CD4-positive, alpha-beta T cell treated with Interferon alpha-2 for 1 hour (primary cell): ENCODE measurements at places on chromosomes 12 and 14.

DNA sequence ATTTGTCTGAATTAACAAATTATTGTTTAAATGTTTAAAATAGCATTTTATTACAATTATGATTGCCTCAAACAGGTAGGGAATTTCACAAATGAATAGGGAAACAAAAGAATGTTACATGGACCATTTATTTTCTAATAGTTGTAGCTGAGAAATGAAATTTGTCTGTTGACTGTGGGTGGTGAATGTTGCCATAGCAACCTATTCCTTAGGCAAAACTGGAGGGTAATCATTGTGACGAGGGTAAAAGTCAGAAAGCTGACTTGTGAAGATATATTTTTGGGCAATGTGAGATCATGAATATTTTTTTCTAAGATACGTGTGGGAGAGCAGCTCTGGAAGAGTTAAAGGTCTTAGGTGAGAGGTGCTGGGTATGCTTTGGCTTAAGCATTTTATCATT lies 24.2 kb upstream of the CLEC14A start:
- no peak for DNase-seq

- DNase-seq = no peak
Measured at GRCh38 chr14:51547260-51547659, 104.5 kb upstream of the FRMD6 start.

DNA sequence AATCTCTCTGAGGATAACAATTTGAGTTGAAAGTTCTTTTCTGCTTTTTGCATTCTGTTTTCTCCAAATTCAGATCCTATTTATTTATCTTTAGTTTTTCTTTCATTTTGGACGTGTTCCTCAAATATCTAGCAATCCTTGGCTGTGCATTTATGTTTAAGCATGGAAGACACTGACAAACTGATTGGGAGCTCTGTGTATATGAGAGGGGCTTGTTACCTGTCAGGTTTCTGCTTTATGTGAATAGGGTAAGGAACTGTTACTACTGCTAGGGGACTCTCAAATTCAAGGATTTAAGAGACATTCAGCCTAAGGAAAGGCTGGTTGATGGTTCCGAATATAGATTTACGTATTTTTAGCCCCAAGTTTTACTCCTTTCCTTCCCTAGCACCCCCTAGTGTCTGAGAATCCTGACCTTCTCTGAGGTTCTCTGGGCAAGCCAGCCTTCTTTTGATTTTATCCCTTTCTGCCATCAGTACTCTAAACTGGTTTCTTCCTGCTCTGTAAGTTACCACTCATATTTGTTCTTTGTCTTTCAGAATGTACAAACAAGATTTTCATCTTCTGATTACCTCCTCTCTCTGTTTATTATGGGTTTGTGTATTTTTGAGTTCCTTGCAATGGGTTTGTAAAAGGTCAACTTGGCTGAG lies 30.5 kb downstream of the YLPM1 start:
- DNase-seq = no peak

GRCh38 chr14:64628940-64629408 lies 75.2 kb upstream of the PLEKHG3 start:
- no peak for DNase-seq

GRCh38 chr14:96272777-96273473 lies 16.9 kb downstream of the BDKRB1 start:
- no peak for DNase-seq

- no peak for DNase-seq
Measured at GRCh38 chr14:53064475-53064874, 88.6 kb downstream of the DDHD1 start.

- DNase-seq = no peak
Measured at GRCh38 chr12:77314378-77315052, 249.1 kb upstream of the E2F7 start.

DNA sequence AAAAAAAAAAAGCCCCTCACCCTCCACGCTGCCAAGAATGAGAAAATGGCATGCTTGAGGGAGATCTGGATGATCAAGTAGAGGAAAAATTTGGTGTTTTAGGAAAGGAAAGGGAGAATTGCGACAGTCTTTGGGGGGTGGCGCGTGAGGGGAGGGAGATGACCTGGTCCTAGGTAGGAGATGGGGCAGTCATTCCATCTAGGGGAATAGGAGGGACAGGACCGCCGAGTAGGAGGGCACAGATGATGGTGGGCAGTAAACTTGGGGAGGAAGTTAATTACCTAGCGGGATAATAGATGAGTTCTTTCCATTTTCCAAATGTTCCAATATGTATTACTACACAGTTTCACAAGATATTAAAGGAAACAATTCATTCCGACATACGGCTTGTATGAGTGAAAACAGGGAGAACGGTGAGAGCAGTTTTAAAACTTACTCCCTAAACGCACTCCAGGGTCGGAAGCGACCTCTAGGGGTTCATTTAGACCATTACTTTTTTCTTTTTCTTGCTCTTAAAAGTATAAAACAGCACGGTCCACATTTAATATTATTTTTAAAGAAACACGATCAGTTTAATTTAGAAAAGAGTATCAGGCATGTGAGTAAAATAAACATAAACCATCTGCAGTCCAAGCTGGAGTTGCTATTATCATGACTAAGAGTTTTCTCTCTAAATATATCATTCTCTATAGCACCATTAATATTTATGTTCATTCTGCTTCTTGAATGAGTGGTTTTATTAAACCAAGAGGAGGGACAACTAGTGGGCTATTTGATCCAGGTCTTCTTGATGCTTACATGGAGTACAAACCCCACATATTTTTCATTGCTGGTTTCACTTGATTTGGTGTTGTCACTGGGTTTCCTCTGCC lies 3.0 kb upstream of the FNTB start:
- peak; percentile 71 for DNase-seq

DNA sequence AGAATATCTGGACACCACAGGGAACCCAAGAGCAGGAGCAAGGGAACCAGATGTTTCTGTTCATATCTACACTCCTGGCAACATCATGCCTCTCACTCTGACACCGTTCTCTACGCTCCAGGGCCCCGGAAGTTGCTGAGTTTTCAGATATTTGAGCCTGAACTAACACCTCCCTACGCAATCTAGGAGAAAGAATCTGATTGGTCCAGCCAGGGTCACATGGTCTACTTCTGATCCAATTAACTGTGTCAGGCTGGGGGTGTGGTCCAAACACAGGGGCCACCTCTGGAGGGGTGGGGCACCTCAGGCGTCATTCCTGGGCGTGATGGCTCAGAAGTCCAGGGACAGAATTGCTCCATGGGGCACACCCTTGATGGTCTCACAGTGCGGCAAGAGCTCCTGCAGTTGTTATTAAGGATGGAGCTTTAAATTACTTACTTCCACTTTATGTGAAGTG lies 165.5 kb downstream of the PTPN11 start:
- no peak for DNase-seq

GRCh38 chr12:101375573-101375972 lies 32.0 kb downstream of the ARL1 start:
- DNase-seq = no peak

DNA sequence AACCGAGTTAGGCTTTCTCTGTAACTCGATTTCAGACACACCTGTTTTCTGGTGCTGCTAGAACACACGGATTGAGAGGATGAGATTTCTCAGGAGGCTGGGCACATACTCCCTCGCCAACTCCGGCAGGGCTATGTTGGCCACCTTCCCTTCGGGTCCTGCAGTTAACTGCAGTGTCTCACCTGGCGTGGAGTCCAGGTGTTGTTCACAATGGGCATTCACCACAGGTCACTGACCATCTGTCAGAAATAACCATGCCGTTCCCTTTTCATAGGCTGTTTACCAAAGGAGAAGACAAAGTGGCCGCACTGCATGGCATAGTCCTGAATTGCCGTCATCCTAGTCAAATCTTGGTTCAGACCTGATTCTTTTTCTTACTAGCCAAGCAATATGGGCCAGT lies 5.5 kb upstream of the KCNH3 start:
- no peak for DNase-seq

DNA sequence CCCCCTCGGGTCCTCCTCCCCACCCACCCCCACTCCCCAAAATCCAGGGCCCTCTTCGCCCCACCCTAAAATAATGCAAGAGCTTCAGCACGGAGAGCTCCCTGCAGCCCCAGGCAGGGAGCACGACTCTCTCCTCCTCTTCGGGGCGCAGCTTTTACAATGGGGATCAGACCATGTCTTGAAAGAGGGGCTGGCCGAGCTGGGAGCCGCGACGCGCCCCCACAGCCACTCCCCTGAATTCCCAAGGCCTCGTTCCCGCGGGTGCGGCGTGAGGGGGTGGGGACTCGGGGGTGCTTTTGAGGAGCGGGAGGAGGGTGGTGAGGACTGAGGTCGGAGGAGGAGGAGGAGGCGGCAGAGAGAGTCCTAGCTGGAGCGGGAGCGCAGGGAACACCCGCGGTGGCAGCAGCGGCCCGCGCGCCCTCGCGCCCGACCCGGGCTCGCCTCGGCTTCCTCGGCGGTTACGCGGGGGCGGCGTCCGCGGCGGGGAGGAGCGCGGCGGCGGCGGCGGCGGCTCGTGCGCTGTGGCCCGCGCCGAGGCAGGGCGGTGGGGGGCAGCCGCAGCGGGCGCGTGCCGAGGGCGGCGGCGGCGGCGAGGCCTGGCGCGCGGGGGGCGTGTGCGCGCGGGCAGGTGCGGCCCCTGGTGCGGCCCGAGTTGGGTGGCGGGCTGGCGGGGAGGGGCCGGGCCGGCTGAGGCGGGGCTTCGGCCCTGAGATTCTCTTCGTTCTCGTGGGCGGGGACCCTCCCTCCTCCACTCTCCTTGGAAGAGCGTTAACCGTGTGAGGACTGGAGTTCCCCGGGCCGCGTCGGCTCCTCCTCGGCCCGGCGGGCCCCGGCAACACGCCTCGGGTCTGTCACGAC lies at the start of gene ANKS1B:
ANKS1B (minus strand) TSS at position 666 of the 858 bp plus-strand sequence. CDS start 699 bp downstream, outside the sequence.
- no peak for DNase-seq

DNA sequence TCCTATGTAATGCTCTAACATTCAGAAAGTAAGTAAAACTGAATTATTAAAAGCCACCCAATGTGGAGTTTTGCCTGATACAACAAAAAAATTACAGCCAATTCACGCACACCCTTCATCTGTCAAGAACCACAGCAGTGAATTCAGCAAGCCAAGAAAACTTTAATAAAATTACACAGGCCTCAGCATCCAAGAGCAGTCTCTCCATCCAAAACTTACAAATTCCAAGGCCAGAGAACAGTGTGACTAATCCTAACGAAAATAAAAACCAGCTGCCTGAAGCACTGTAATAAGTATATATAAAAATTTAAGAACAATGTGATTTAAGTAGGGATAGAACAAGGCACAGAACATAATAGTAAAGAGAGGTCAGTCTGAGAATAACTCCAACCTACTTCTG lies 54.2 kb downstream of the SIX6 start:
- DNase-seq = no peak

- no peak for DNase-seq
Measured at GRCh38 chr14:94009767-94010166, 12.7 kb downstream of the CCDC197 start.

DNA sequence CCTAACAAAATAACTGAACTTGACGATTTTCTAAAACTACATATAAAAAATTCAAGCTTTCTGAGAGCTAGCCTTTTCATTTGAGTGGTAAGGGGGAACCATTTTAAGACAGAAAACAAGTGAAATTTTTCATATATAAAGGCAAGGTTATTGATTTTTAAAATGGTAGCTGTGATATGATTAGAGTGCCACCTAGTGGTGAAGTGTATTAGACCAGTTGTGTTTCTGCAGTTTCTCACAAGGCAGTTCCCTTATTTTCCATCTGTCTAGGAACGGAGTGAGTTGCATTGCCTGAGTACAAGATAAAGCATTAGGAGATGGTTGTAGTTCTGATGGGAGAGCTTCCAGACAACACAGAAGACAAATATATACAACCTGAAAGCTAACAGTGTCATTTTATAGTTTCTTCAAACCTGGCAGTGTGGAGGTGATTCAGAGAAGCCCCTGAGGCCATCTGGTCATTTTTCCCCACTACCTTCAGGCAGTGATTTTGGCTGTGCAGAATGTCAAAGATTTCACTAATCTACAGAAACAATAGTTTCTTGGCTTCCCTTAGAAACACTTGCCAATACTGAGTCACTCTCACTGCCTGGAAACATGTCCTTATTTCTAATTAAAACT lies 180.8 kb downstream of the C12orf50 start:
- DNase-seq = peak; percentile 40

DNA sequence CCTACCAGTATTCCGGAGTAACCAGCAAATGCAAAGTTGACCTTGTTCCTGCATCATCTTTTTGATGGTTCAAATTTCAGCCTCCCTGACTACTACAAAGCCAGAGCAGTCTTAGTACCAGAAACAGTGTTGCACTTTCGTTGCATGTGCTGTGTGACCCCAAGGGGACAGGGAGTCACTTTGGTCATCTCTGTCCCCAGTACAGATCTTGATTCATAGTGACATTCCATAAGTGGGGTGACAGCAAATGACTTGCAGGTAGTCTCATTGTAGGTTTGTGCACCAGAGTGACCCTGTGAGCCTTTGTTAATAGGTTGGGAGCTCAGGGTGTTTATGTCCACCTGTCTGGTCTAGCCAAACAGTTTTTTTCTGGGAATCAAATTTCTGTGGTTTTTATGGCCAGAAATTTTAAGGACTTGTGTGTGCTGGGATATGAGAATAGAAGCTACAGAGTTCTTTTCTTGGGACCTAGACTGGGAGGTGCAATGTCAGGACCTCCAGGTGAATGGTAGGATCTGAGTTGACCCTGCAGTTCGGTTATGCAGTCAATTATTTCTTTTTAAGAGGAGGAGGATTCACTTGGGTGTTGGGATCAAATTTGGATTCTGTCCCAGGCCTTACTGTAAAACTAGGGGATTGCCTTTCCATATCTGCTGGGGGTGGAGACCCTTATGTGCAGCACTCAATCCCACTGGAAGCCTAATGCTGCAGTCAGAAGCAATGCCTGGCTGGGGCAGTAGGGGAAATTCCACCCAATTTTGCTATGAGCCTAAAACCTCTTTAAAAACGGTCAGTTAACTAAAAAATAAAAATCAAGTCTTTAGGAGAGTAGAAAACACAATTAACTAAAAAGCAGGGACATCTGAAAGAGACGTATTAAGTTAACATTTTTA lies 10.1 kb downstream of the EIF5 start:
- no peak for DNase-seq

GRCh38 chr12:124654666-124655047 lies 87.2 kb upstream of the NCOR2 start:
- no peak for DNase-seq

GRCh38 chr12:50085615-50086072 lies 502 bp downstream of the SMARCD1 start:
- no peak for DNase-seq

DNA sequence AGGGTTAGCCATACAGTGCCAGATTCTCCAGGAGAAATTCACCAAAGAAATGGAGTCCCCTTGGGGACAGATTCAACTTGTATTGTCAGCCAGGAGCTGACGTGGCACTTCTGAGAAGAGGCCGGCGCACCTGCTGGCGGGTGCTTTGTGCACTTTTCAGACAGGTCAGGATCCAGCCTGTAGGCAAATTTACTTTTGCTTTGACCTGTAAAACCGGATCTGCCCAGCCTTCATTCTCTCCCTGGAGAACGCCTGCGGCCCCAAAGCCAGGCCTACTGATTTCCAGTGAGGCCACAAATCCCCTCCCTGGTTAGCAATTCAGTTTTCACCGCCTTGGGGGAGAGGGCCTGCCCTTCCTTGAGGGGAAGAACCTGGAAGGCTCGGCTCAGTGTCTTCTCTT lies 17.4 kb downstream of the P2RX4 start:
- DNase-seq = no peak
